ENCODE measurements at places on chromosomes 7 and 10.
A peak's percentile ranks its signal among the peaks of the same experiment; 100 is the strongest.

- DNase-seq: no peak
Measured at GRCh38 chr7:17586711-17587110, 288.3 kb downstream of the AHR start.

DNA sequence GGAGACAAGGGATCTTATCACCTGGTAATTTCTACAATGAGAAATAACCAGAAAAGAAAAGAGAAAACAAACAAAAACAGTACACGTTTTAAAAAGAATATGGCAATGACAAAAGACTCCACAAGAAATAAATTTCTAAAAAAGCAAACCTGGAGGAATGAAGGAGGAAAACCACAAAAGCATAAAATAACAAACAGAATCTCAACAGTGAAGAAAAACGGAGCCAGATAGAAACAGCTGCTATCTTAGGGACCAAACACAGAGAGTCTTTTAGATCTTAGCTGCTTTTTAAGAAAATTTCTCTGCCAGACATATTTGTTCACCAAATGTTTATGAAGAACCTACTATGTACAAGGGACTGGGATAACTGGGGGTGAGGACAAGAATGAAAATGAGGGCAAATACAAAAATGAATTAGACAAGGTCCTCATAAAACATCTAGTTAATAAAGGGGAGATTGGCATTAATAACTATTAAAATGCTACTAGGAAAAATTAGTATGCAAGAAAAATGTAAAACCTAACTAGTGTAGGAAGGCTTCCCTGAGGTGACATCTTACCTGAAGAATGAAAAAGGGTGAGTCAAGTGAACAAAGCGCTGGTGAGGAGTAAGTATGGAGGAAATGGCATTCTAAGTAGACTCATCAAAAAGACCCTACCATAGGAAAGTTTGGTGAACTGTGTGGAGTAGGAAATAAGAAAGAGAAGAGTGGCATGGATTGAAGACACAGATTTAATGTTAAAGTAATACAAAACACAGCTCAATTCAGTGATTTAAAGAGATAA is 34.3 kb downstream of the WASL start:
- DNase-seq: no peak

- peak; percentile 42 for DNase-seq
Measured at GRCh38 chr10:115706488-115707076, 566.4 kb downstream of the GFRA1 start.

DNA sequence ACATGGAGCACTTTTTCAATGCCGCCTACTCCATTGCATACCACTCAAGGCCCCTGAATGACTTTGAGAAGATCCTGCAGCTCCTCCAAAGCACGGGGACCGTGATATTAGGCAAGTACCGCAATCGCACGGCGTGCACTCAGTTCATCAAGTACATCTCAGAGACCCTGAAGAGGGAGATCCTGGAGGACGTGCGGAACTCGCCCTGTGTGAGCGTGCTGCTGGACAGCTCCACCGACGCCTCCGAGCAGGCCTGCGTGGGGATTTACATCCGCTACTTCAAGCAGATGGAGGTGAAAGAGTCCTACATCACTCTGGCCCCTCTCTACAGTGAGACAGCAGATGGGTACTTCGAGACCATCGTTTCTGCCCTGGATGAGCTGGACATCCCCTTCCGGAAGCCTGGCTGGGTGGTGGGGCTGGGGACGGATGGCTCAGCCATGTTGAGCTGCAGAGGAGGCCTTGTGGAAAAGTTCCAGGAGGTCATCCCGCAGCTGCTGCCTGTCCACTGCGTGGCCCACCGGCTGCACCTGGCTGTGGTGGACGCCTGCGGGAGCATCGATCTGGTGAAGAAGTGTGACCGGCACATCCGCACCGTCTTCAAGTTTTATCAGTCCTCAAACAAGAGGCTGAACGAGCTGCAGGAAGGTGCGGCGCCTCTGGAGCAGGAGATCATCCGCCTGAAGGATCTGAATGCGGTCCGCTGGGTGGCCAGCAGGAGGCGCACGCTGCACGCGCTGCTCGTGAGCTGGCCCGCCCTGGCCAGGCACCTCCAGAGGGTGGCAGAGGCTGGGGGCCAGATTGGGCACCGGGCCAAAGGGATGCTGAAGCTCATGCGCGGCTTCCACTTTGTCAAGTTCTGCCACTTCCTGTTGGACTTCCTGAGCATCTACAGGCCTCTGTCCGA is 12.7 kb upstream of the ATP6V0E2 start:
- no peak for DNase-seq

- DNase-seq: no peak
Measured at GRCh38 chr7:37690206-37690605, 6.6 kb downstream of the GPR141 start.

Data from fibroblast of upper back skin (primary cell).